ENCODE measurements at places on chromosomes 12 and 14.
A peak's percentile ranks its signal among the peaks of the same experiment; 100 is the strongest.

DNA sequence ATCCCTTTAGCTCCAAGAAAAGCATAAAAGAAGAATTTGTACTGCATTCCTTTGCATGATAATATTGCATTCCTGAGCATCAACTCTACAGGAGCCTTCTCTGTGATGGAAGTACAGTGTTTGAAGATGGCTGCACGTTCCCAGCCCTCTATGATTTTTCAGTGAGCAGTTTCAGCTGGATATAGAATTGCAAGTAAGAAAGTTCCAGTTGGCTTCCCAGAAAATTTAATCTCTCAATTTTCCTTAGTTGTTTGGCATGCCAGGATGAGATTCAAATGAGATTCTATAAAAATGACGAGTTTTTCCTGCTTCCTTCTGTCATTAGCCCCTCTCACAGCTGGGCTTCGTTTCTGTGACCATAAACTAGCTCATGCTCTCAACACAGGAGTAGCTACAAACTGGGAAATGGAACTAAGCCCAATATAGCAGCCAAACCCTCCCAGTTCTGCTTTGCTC is 109.9 kb downstream of the TTC8 start:
- DNase-seq = peak; percentile 16

DNA sequence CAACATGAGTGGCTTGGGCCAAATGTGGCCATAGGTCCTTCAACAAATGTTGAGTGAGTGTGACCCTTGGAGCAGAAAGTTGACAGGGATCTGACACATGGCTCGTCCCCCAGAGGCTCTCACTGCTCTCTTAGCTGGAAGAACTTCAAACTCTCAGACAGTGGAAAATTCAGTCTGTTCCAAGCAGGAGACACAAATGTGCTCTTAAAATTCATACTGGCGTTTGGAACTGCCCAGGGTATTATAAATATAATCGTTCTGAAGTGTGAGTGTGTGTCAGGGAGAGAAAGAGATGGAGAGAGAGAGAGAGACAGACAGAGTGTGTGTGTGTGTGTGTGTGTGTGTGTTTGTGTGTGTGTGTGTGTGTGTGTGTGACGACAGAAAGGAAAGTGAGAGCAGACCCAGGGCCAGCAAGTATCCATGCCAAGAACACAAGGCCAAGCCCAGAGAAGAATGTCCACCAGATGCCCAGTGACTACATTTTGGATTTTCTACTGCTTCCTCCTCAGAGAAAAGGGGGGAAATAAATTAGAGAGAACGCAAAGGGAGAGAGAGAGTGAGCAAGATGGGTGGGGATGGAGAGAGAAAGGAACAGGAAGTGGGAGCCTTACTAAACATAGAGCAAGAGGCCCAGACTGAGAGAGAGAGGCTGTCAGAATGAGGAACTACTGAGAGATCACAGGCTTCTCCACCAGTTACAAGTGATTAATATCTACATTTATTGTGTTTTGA is 193.6 kb upstream of the NUDT4 start:
- peak; percentile 35 for DNase-seq

GRCh38 chr12:2338381-2338780 is 285.6 kb downstream of the CACNA1C start:
- no peak for DNase-seq

GRCh38 chr12:29067430-29067829 is 81.6 kb upstream of the FAR2 start:
- no peak for DNase-seq

GRCh38 chr12:111173836-111174235 is 195.1 kb downstream of the PHETA1 start:
- no peak for DNase-seq

DNA sequence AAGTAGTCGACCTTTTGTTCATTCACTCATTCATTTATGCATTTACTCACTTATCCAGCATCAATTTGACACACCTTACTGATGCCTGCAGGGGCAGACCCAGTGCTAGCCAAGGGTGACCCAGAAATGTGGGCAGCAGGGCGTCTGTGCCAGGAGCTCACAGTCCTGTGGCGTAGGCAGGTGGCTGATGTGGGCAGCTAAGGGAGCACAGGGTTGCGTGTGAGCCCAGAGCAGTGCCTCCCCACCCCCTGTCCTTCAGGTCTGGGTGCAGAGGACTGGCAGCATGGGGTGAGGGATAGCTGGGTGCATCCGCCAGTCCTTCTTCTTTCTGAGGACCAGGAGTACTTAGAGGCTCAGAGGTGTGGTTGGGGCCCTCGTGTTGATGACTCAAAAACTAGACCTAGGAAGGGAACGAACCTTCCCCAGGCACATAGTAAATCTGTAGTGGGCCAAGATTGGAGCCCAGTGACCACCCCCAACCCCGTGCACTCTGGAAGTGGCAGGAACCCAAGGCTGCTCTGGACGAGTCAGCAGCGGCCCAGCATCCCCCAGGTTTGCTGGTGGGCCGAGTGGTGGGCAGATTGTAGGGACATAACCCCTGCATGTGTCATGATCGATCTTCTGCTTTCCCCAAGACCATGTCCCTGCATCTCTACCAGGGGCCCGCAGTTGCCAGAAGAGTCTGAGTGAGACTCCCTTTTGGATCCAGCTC is 63.9 kb downstream of the BEGAIN start:
- DNase-seq = no peak

- DNase-seq = no peak
These were observed 133.3 kb downstream of the TBX5 start for GRCh38 chr12:114272605-114273004.

- no peak for DNase-seq
These were observed 9.7 kb upstream of the BHLHE41 start for GRCh38 chr12:26134540-26134939.

DNA sequence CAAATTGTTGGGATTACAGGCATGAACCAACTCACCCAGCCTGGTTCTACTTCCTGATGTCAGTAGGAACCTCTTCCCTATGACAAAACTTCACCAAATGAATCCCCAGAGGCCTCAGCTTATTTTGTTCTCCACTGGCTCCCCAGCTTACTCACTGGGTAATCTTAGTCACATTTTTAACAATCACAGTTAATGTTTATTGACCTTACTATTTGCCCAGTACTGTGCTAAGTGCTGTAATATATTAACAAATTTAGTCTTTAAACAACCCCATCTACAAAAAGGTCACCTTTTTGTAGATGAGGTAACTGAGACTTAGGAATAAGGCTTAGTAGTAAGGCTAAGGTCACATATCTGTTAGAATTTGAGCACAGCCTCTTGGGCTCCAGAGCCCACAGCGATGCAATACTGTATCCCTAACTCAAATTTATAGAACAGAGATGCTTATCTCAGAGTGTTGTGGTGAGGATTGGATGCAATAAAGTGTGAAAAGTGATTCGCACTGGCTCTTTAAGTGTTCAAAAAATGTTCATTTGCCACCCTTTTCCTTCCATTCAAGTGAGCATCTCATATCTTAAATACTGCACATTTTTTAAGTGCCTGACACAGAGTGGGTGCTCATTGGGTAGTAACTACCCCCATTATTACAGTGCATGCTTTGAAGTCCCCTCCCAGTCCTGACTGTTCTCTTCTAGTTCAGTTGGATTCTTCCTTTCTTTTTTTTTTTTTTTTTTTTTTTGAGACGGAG is 146.4 kb upstream of the ARHGAP5 start:
- peak; percentile 91 for DNase-seq

- DNase-seq = no peak
These were observed 19.7 kb downstream of the AGAP2 start for GRCh38 chr12:57718641-57719528.

DNA sequence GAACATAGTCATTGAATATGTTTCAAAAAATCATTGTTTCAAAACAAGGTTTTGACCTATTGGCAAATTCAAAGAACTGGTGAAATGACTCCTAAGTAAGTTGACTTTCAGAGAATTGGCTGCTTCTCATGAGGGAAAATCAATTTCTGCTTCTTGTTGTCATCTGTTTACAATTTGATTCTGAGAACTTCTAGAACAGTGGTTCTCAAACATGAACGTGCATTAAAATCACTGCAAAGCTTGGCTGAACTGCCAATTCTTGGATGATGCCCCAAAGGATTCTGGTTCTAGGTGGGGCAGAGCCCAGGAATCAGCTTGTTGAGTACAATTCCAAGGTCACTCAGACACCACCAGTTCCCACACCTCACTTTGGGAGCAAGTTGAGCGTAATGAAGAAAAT is 83.9 kb downstream of the ZFP36L1 start:
- DNase-seq = no peak

DNA sequence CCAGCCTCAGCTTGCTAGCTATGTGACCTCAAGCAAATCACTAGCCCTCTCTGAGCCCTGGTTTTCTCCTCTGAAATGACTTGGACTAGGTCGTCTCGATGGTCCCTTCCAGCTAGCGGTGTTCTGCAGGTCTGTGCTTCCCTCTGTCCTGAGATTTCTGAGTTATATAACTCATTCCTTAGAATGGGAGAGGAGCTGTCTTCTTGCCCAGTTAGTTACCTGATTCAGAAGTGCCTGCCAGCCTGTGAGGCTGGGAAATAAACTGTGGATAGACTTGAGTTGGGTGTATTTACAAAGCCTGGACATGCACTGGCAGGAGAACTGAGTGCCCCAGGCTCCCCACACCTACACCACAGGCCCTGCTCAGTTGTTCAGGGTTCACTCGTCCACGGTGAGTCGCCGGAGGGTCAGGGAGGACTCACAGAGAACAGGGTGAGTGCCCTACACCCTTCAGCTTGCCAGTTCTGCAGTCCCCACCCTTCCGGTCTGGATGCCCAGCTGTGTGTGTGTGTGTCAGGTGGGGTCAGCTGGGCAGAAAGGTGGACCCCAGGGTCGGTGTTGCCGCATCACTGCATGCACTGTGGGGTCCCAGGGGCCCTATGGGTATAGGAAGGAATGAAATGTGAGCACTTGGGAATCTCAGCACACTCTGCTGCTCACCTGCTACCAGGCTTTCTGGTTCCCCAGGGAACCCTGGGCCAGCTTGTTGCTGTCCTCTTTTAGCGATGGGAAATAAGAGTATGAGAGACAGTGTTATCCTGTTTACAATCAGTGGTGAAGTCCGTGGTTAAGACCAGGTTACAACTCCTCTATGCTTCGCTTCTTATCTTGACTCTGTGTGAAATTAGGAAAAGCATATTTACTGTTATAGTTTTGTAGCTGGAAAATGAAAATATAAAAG is 348.2 kb downstream of the DPF3 start:
- DNase-seq = peak; percentile 30

- no peak for DNase-seq
These were observed 6.8 kb upstream of the KRT80 start for GRCh38 chr12:52198454-52199215.

GRCh38 chr12:45310627-45310968 is 94.7 kb downstream of the ANO6 start:
- no peak for DNase-seq

DNA sequence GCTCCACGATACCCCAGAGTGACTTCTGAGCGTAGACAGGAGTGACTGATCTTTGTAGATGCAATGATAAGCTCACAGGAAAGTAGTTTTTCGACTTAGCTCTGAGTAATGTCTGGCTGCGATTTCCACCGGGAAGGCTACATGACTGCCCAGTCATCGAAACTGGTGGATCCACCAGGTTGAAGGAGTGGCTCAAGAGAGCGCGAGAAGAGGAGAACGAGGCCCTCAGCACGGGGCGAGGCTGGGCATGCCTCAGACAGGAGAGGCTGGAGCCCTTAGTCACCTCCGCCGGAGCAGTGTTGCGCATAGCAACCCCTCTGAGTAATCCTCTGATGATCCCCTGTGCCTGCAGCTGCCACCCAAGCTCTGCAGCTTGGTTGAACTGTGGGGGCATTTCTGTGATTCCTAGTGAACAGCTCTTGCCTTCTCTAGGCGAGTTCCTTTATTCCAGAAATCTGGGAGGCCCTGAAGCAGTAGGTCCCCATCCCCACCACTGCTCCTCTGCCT is 25.6 kb downstream of the ELK3 start:
- DNase-seq = peak; percentile 100

GRCh38 chr14:90922141-90922540 is 105.9 kb upstream of the TTC7B start:
- no peak for DNase-seq

DNA sequence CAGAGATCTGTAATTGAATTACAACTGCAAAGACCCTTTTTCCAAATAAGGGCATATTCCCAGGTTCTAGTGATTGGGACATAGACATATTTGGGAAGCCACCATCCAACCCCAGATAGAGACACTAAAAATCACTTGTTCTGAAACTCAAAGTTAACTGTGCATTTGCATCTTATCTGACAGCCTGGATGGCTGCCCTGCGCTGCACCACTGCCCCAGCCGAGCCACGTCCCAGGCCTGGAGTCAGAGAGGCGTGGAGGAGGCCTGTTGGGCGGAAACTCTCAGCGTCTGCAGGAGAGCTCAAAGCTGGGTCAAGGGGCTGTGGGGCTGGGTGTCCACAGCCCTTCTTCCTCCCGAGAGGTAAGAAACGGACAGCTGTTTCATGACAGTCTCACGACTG is 124.4 kb downstream of the RIMBP2 start:
- DNase-seq = no peak

DNA sequence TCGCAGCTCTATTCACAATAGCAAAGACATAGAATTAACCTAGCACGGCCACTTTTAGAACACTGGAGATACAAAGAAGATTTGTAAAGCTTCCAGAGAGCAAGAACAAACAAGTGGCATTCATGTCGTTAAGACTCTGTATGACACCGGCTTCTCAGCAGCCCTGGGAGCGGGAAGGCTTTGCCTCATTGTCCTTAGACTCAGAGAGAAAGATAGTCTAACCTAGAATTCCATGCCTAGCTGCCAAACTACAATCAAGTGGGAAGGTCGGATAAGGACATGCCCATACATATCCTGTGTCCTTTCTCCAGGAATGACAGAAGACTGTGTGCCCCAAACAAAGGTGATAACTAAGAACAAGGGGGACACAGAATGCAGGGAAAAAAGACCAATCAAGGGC is 1038.3 kb downstream of the BCL11B start:
- DNase-seq = no peak

- DNase-seq = peak; percentile 99
These were observed at the start of gene MBIP for GRCh38 chr14:36320200-36320896. Gene MBIP, minus strand, starts transcription at chr14:36320637. Its CDS starts 49 bp downstream, at chr14:36320588.

DNA sequence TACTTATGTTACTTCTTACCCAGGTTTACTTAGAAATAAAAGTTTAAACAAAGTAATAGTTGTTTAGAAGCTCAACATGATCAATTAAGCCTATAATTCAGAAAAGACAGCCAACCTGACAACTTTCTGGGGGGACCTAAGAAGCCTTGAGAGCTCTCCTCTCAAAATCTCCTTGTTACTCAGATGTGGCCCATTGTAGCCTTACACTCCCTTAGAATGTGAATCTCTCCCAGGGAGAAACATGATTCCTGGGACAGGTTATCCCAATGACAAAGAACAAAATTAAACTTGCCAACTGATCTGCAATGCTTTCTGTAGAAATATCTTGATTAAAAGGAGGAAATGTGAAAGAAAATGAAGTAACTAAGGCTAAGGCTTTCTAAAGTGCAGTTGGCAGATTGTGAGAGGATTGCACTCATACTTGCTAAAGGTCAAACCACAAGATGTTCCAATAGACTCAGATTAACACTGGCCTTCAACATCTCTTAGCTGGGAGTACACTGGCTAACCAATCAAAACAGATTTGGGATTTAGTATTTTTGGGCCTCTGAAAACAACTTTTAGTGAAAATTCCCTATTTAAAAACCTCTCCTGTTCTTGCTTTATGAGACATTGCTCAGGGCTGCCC is 72.3 kb upstream of the TMX1 start:
- peak; percentile 72 for DNase-seq

Measured in GM23248 (cell line).